Activated CD8-positive, alpha-beta T cell treated with anti-CD3 and anti-CD28 coated beads, Interleukin-2, amount 10 ng/mL, durations not matched to agents 7 days and 5 days (primary cell): ENCODE measurements at places on chromosomes 5 and 9.

DNA sequence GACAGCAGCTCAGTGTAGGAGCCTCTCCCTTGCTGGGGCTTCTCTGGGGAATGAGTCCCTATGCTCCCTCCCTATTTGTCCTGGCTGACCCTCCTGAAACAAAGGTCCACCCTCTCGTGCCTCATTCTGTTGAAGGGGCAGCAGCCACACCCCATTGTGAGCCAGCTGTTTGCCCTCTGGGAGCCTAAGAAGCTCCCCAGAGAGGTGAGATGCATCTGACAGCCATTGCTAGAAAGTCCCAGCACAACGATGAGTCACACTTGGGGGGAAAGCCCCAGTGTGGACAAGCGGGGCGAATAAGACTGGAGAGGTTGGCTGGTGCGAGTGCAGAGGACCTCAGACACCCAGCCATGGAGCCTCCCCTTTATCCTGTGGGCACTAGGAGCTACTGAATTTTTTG, 101.4 kb downstream of the PPARGC1B start:
- peak; percentile 36 for DNase-seq

GRCh38 chr9:98852961-98853360, 45.5 kb downstream of the GALNT12 start:
- DNase-seq: no peak

GRCh38 chr9:134482226-134482625, 156.0 kb downstream of the RXRA start:
- no peak for DNase-seq

DNA sequence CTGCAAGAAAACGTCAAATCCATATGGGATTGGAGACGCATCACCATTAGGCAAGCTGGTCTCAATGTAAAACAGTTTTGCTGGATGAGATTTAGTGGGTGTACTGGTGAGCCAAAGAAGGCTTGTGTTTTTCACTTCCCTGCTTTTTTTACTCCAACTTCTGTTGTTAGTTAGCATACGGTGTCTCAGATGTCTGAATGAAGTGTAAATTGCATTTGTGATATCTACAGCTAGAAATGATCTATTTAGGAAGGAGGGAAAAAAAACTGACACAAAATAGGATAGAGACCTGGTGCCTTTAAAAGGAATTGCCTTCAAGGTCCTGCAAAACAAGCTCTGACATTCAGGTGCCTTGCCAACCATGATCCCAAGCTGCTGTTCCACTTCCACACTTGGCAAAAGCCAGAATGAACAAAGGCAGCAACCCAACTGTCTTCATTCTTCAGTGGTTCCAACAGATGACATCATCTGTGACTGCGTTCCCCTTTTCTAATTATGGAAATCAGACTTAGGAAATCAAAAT, 104.2 kb upstream of the RAI14 start:
- no peak for DNase-seq

DNA sequence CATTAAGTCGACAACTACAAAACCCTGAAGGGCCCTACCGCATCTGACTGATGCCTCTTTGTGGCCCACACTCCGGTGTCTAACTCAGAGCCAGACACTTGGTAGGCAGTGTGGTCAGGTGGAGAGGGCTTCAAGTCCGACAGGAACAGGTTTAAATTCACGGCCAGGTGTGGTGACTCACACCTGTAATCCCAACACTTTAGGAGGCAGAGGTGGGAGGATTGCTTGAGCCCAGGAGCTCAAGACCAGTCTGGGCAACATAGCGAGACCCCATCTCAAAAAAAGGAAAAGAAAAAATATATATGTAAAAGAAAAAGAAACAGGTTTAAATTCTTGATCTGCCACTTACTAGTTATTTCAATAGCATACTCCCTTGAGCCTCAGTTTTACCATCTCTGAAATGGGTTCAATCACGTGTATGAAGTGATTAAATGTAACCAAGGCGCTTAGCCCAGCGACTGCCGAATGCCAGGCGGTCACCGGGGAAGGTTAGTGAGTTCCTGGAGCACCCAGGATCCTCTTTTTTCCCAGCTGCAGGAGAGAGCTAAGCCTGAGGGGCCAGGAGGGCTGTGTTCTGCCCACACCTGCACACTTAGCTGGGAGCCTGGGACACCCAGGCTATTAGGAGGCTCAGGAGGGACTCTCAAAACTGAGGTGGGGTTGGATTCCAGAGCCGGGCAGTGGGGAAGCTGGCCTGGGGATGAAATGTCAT, 943 bp downstream of the CLTB start:
- no peak for DNase-seq

DNA sequence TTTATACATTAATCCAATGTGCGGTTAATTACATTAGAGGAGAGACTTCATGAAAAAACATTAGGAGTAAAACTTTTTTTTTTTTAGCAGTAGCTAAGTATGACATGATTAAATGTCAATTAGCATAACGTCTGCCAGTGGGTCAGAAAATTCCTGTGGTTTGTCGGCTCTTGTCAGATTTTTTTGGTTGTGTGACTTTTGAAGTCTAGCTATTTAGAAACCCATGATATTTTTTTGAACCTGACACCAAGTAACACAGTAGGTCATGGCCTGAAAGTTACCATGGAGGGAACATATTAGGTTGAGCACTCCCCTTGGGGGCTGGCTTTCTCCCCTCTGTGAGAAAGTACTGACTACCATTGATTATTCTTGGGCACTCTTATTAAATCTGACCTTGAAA, 84.8 kb upstream of the ALDH1A1 start:
- no peak for DNase-seq

DNA sequence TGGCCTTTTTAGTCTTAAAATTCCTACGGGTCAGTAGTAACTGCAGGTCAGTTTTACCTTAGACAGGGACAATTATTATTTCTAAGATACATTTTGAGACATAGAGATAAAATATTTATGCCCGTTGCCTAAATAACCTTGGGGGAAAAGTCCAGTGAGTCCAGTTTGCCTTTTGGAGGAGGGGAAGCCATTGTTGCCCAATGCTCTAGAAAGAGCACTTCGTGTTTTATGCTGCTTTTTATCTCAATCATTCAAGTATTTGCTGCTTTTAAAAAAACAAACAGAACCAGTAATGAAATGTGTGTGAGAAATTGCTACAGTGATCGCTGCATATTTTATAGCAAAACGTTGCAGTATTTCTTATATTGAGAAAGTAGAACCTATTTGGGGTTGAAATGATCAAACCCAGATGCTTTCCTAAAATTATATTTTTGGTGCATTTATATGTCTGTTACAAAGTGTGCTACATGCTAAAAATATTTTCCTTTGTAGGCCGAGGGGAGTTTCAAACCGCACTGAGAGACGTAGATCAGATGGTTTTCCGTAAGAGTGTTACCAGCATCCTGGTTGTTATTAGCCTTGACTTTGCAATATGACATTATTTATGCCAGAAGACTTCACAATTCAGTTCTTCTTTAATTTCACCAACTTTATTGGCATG, 266.8 kb downstream of the AOPEP start:
- no peak for DNase-seq

GRCh38 chr5:127441799-127442484, 75.5 kb upstream of the PRRC1 start:
- no peak for DNase-seq

- DNase-seq: no peak
Measured at GRCh38 chr5:166493612-166494011, 1797.8 kb upstream of the WWC1 start.

DNA sequence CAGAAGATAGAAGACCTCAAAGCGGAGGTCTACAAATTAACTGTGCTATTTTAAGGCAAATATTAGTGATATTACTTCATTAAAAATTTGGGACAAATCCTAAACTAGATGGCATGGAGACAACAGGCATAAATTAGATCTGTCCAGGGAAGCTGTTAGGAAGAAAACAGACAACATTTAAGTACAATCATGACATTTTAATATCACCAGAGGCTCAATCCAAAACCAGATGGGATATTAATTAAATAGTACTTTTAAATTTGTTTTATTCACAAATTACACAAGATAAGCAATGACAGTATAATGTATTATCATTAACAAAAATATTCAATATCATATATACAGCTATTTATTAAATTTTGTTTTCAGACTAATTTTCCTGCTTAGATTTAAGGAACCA, 161.1 kb downstream of the AP3B1 start:
- no peak for DNase-seq

GRCh38 chr9:33818167-33818846, 1.3 kb downstream of the UBE2R2 start:
- DNase-seq: peak; percentile 33

GRCh38 chr9:117725426-117725887, 21.3 kb downstream of the TLR4 start:
- DNase-seq: no peak

GRCh38 chr9:88528080-88528790, 6.7 kb upstream of the NXNL2 start:
- DNase-seq: no peak

GRCh38 chr9:95497772-95498171, 19.0 kb downstream of the PTCH1 start:
- no peak for DNase-seq

GRCh38 chr5:42740920-42741319, 15.7 kb upstream of the CCDC152 start:
- no peak for DNase-seq

GRCh38 chr9:135504262-135505243, 4.1 kb downstream of the MRPS2 start:
- peak; percentile 68 for DNase-seq

GRCh38 chr9:127794001-127794791, 8.4 kb downstream of the CDK9 start:
- DNase-seq: no peak

GRCh38 chr5:131968396-131968954, 23.0 kb upstream of the MEIKIN start:
- DNase-seq: peak; percentile 19

- DNase-seq: no peak
Measured at GRCh38 chr9:90841213-90841612, 39.6 kb downstream of the SYK start.

- no peak for DNase-seq
Measured at GRCh38 chr5:95734906-95735305, 3.8 kb downstream of the RHOBTB3 start.

DNA sequence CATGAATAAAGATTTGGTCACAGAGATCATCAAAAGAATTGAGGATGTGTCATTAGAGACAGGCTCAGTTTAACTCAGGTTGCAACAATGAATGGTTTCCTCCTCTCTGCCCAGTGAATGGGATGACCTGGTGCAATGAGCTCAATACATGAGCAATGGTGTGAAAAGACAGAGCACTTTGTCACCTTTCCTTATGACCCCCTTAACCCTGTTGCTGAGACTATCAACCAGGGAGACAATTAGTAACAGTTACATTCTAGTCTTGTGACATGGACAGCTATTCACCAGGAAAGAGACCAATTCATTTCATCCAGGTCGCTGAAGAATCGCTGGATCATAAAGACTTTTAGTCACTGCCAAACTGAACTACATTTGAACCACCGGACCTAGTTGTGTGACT, 19.9 kb upstream of the CDH6 start:
- DNase-seq: no peak
